Midbrain (tissue), 1 donor: ENCODE measurements at places on chromosomes 7 and 10.

DNA sequence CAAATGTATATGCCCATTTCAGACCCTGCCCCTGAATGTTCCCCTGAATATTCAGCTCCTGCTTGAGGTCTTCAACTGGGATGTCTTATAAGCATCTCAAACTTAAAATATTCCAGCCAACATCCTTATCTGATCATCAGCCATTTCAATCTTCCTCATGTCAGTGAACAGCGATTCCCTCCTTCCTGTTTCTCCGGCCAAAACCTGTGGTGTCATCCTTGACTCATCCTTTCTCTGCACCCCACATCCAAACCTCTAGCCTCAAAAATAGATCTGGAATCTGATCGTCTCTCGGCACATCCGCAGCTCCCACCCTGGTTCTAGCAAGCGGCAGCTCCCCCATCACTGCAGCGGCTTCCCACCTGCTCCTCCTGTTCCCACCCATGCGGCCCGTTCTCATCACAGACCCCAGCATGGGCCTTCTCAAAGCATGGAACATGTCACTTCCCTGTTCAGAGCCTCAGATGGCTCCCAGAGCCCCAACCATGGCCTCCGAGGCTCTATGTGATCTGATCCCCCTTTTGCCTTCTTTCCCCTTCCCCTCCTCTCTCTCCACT lies 165.7 kb downstream of the HECW1 start:
- no peak for DNase-seq

DNA sequence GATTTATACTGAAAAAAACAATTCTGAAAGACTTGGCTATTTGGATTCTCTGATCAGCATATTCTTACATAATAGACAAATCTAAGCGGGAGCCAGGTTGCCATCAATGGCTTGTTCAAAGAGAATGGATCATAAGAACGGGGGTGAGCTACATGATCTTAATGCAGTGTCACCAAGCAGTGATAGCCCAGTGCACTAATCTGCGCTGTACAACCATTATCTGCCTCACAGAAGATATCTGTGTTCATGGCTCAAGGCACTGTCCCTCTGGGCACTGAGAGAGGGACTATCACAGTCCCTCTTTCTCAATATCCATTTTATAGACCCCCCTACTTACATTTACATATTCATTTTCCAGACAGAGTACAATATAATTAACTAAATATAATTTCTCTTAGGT lies 22.9 kb upstream of the PRKAR2B start:
- no peak for DNase-seq

GRCh38 chr7:14626076-14626475 lies 276.5 kb downstream of the DGKB start:
- DNase-seq, result peak; percentile 1

GRCh38 chr10:45006276-45007030 lies 5.7 kb downstream of the ZNF22 start:
- no peak for DNase-seq

GRCh38 chr10:51001587-51001986 lies 72.7 kb upstream of the PRKG1 start:
- peak; percentile 32 for DNase-seq

DNA sequence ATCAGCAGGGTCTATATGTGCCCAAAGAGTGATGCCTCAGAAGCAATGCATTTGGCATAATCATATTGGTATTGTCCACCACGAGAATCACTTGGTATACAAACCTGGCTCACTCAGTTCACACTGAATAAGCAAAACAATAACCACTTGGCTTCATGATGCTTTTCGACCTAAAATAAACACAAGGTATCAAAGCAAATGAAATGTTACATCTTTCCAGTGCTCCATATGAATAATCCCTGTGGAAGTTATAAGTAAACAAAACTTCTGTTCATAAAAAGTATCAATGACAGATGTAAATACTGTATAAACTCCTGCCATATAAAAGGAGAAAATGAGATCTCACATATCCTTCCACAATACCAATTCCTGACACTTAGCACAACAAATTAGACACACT lies 29.8 kb upstream of the EBLN1 start:
- DNase-seq, result no peak

DNA sequence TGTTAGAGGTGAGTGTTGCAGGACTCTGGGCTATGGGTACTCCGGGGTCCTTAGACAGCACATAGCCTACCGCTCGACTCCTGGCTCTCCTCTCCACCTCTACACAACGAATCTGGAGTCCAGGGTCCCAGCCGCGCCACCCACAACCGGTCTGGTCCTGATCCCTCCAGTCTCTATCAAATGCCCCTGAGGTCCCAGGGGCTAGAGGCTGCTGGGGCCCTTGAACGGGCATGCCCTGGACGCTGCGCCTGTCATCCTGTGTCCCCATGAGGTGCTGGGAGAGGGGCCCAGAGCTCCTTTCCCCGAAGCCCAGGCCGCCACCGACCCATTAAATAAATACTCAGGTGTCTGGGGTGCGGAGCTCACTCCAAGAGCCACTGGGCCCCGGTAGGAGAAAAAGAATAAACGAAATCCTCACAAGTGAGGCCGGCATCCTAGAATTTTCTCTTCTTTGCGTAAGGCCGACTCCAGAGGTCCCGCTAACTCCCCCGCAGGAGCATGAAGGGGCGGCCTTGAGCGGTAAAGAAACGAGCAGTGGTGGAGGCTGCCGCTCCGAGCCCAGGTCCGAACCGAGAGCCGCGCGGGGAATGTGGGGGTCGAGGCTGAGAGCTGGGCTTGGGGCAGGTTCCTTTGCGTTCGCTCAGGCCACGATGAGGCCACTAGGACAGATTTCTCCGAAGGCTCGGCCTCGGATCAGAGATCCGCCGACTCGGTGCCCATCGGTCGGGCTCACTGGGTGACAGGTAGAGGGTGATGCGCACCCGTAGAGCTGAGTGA lies 166.7 kb downstream of the NRF1 start:
- no peak for DNase-seq

- no peak for DNase-seq
Observed at GRCh38 chr10:36280890-36281499, 638.9 kb upstream of the FZD8 start.

DNA sequence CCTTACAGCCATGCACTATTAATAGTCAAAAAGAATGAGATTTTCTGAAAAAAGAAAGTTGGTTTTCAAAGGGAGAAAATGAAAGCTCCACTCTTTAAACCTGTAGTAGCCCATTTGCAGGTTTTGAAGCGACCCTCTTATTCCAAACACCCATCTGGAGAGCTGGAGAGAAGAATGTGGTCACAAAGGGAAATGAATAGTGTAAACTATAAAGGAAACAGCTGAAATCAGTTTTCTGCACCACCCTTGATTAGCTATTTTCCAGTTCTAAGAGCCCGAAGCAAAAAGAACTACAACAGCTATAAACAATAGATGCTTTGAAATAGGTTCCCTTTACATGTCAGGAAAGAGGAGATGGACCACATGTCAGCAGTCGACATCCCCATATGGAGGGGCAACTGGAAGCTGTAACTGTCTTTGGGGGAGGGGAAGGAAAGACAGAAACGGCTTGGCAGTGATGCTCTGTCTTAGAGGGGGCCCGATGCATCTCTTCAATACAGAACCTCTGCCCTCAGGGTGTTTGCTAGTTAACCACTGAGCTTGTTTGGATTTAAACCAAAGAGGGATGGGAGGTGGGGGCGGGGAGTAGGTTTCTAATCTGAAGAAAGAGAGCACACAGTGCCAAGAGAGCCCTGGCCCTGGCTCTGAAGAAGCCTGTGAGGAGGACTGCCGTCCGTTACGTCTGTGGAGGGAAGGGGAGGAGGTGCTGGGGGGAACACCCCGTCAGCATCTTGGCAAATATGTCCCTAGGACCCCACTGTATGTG lies 55.3 kb downstream of the CPVL start:
- no peak for DNase-seq

GRCh38 chr7:75732764-75733630 lies 5.7 kb downstream of the HIP1 start:
- DNase-seq, result no peak

- no peak for DNase-seq
Observed at GRCh38 chr7:158907390-158907789, 51.0 kb downstream of the DYNC2I1 start.

DNA sequence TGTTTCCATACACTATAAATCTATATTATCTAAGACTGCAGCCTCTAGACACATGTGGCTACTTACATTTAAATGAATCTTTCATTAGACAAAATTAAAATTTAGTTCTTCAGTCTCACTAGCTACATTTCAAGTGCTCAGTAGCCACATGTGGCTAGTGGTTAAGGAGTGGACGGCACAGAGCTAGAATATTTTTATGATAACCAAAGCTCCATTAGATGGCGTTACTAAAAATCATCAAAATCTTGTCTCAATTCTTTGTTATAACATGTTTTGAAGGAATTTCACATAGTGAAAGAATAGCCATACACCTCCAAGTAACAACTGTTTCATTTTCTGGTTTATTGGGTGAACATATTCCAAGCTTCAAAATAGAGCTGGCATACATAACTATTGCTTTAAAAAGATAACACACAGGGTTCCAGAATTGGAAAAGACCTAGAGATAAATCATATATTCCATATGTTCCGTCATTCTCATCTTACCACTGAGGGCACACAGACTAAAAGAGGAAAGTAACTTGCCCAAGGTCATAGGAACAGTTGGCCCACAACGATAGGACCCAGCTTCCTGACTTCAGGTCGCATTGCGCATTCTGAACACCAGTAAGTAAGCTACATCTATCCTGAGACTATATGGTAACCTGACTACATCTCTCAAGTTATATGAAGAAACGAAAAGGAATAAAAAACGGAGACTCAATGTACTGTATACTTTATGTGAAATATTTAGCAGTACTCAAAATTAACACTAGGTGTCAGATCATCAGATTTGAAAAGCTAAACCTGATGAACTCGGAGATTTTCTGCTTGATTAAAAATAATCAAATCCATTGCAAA lies 66.6 kb downstream of the CAV1 start:
- peak; percentile 48 for DNase-seq
